Dorsolateral prefrontal cortex (tissue), 122 donors: ENCODE measurements at places on chromosomes 3 and 15.

- DNase-seq: no peak
These were observed 62.5 kb downstream of the RPN1 start for GRCh38 chr3:128588147-128588546.

- DNase-seq: no peak
These were observed 66.0 kb downstream of the DCLK3 start for GRCh38 chr3:36698314-36698713.

DNA sequence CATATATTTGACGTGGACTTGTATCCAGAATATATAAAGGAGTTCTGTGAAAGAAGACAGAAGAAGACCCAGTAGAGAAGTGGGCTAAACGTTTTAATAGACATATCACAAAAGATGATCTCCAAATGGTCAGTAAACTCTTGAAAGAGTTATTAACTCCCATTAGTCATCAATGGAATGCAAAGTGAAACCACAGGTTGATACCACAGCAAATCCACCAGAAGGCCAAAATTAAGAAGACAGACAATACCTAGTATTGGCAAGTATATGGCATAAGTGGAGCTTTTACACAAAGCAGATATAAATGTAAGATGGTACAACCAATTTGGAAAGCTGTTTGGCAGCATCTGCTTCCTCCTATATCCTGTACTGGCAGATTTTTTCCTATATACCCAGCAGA lies 6.0 kb downstream of the SPATA16 start:
- DNase-seq: no peak

DNA sequence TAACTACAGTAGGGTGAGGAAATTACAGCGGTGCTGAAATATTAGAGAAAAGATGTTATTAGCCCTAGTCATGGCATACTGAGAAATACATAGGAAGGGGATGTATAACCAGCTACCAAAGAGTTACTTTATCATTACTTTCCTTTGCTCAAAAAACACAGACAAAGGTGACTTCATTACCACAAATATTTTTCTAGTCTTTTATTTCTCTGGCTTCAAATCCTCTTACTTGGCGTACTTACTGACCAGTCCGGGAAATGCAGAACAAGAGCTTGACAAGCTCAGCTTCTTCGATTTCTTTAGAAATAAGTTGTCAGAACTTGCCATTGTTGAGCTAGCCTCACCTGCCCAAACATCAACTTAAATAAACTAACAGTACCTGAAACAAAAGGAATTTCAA lies 142.1 kb upstream of the TMCO5A start:
- no peak for DNase-seq

DNA sequence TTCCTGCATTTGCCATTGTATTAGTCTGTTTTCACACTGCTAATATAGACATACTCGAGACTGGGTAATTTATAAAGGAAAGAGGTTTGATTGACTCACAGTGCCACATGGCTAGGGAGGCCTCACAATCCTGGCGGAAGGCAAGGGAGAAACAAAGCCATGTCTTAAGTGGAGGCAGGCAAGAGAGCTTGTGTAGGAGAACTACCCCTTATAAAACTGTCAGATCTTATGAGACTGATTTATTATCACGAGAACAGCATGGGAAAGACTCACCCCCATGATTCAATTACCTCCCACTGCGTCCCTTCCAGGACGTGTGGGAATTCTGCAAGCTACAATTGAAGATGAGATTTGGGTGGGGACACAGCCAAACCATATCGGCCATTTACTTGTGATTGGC lies 27.8 kb downstream of the YEATS2 start:
- DNase-seq: no peak

- DNase-seq: no peak
These were observed 55.1 kb downstream of the AAGAB start for GRCh38 chr15:67199391-67199790.

DNA sequence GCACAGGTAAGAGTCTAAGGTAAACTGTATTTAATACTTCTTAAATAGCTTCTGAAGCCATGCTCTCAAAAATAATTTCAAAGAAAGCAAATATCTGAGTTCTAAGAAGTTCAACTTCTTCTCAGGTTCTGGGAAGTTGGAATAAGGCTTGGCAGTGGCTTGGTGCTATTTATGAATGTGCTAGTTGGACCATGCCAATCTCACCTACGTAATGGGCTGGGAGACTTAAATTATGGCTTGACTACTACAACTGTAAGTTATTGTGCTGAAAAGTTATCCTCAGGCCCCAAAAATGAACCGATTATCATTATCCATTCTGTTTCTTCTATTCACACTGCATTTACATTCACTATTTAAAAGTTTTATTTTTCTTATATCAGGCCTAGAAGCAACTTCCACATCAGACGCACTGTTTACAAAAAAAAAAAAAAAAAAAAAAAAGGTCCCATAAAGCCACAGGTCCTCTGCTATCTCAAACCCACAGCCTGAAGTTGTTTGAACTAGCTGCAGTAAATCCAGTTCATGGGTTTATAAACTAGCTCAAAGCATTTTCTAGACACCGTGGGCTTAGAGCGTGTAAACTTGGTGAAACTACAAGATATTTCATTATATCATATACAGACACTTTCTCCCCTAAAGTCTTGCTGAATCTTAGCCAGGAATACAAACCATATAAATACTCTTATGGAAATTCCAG lies 3.4 kb downstream of the LRIG1 start:
- DNase-seq: no peak

GRCh38 chr15:69812861-69813261 lies 284.9 kb downstream of the TLE3 start:
- DNase-seq: no peak

- DNase-seq: no peak
These were observed 111.6 kb downstream of the FHIT start for GRCh38 chr3:61139686-61140085.

DNA sequence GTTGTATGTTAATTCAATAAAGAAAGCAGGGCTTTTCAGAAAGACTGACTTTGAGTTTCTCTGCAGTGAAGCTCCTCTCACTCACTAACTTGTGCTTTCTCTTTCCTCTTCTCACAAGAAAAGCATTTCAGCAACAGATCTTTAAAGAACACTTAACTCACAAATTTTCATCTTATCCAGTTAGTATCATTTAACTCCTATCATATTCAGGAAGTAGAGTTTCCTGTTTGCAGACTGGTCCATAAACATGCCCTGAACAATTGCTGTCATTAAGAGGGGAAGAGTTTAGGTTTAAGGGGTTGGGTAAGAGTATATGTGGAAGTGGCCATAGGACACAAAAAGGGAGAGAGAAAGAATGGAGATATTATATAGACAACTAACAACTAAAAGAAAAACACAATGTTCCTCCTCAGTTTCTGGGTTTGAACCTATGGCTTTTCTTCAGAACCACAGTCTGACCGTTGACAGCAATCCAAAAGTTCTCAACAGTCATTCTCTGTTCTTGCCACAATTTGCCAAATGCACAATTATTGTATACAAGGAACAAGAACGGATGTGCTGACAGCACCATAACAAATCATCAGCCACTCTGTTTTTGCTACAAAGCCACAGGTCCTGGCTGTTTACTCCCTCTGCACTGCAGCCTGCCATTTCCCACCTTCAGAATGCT lies 63.9 kb downstream of the CHAC1 start:
- DNase-seq: no peak

DNA sequence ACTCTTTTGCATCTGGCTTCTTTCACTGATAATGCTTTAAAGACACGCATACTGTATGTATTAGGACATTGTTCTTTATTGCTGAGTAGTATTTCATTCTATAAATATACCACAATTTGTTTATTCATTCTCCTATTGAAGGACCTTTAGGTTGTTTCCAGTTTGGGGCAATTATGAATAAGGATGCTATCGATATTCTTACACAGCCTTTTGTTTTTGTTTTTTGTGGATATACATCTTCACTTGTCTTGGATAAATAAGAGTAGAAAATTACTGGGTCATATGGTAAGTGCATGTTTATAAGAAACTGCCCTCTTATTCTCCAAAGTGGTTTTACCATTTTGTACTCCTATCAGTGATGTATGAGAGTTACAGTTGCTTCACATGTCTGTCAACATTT lies 61.8 kb upstream of the GOLGA6B start:
- DNase-seq: no peak

- no peak for DNase-seq
These were observed 176.3 kb downstream of the ATP10A start for GRCh38 chr15:25686780-25687179.

DNA sequence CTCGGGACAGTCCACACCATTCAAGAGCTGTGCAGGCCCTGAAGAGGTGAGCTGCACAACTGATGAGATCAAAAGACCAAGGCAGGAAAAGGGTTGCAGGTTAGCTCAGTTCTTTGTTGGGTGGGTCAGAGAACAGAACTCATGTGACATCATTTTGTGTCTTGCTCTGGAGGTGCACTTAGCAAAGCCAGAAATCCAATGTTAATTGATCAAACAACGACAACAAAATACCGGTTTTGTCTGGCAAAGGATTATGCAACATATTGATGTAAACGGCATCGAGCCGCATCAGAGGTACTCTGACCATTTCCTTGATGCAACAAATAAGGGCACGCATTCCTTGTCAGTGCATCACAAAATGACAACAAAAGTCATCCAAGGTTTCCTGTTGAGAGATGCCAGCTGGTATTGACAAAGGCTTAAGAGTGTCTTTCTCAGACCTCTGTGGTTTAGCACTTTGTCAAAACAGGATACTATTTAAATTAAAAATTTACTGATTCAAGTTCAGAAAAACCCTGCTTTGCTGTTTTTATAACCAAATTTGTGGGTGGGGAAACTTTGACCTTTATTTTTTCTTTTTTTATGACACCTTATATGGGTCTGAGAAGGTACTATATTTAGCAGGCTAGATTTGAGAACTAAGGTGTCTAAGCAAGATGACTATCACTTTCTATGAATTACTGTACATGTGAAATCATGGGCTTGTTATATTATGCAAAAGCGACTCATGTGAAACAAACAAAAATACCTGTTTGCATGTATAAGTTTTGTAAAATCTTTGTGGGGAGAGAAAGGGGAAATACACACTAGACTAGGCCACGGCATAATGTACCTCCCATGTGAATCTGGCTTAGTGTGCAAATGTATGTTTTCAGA lies 496.1 kb downstream of the FOXP1 start:
- DNase-seq: no peak

DNA sequence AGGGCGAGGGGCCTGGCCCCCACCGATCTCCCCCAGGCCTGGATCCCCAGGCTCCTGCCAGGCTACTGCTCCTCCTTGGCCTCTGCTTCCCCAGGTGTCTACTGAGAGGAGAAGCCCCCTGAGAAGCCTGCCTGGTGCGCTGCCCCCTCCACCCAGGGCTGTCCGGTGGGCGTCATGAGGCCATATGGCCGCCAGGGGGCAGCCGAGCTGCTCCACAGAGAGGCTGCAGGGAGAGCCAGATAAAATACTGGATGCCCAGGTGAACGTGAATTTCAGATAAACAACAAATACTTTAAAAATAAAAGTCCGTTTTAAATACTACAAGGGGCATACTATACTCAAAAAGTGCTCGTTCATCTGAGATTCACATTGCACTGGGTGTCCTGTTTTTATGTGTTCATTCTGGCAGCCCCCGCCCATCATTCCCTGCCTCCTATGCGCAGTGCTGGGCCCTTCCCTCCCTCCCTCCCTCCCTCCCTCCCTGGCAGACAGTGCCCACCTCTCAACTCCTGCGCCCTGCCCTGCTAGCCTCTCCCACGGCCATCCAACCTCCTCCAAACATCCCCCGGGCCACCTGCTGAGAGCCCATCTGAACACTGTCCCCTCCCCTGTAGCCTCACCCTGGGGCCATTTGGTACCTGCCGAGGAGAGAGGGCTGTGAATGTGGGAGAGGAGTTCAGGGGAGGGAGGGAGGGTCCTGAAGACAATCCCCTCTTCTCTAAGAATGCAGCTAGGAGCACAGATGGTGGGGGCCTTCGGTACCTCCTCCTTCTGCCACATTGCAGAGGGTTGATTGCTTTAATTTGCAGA lies 29.6 kb downstream of the PSTPIP1 start:
- peak; percentile 65 for DNase-seq

DNA sequence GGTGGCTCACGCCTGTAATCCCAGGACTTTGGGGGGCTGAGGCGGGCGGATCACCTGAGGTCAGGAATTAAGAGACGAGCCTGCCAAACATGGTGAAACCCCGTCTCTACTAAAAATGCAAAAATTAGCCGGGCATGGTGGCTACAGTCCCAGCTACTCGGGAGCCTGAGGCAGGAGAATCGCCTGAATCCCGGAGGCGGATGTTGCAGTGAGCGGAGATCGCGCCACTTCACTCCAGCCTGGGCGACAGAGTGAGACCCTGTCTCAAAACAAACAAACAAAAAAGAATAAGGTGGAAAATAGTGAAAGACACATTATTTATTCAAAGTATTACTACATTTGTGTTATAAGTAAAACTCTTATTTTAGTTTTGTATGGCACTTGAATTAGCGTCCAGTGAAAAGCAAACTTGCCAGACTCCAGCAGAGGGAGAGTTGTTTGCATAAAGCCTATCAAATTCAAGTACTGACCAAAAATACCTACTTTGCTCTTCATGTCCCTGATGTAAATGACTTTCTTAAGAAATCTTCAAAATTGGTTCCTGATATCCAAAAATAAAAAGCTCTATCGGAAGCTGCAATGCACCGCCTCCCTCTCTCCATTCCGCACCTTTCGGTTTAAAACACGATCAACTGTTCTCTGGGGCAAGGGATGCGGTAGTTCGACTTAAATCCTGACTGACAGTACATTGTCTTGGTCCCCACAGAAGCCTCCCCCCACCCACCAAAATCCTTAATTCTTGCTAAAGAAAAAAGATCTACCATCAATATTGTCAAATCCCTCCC lies 1.2 kb downstream of the TRPM7 start:
- DNase-seq: no peak

DNA sequence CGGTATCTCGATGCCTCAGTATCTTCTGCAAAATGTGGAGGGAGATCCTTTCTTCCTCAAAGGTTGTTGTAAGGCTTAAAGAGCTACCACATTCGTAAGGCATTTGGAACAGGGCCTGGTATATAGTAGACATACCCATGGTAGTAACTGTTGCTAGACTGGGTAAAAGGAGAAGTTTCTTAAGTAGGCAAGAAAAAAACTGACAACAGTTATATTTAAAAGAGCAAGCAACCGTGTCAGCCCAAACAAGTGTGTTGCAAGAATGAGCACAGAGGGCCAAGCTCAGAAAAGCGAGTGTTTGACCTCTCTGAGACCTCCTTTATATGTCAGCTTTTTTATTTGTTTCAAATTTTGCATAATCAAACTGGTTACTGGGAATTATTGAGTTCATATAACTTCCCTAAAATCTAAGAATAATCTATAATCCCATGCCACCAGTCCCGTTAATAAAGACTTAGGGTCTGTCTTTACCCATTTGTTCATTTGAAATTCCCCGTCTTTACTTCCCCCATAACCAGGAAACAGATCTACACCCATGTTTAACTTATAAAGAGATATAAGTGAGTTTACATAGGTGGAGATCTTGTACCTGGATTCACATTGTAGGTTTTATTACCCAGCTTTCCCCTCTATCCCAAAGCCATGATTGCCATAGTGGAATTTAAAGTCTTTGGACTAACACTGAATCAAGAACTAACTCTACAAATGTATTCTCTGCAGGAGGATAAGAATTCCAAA lies 7.3 kb downstream of the B3GNT5 start:
- no peak for DNase-seq

DNA sequence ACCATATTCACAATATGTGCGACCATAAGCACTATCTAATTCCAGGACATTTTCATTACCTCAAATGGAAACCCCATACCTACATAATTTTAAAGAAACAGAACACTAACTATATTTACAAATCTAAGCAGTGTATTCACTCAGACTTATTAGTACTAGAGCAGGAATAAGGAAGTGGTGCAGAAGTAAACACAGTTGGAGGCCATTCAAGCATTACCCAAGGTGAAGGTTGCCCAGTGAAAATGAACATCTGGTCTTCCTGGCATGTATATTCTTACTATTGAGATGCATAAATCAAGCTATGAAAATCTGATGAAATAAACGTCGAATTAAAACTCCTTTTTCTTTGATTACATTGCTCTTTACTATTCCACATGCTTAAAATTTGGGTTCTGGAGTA lies 78.9 kb upstream of the TTC14 start:
- no peak for DNase-seq
